ENCODE measurements at places on chromosomes 3 and 15.

DNA sequence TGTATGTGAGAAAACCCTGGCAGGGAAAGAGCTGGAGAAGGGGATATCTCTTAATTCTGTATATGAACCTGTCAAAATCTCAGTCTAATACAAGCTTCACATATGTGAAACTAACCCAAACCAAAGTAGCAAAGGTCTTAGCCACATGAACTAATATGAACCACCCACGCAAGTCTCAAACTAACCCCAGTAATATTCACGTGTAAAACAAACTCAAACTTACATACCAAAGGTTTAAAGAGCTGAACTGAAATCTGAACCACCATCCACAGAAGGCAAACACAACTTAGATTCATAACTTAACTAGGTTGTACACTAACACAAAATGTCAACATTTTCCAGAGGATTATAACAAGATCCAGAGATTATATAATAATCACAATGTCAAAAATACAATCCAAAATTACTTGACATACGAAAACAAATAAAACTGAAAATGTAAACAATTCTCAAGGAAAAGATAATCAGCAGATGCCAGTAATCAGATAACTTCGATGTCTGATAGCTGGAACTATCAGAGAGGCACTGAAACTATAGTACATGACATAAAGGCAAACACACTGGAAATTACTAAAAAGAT lies 64.1 kb downstream of the VPS13C start:
- DNase-seq, result no peak

GRCh38 chr3:121895121-121895520 lies 920 bp downstream of the SLC15A2 start:
- no peak for DNase-seq

GRCh38 chr15:65952391-65953053 lies 83.2 kb downstream of the RAB11A start:
- no peak for DNase-seq

DNA sequence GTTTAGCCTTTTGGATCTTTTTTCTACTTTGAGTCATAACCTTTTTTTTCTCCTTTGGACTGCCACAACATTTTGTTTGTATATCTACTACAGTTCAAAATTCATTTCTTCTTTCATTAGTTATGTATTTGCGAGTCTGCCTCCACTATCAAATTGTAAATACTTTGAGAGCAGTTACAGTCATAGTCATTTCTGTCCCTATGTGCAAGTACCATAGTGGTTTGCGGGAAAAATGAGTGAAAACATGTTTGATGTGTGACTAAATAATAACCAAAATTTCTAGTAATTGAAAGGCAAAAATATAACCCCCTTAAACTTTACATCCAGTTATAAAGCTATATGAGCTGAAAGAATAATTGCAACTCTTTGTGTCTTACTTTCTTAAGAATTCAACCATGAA lies 45.8 kb upstream of the CCDC50 start:
- DNase-seq, result no peak

DNA sequence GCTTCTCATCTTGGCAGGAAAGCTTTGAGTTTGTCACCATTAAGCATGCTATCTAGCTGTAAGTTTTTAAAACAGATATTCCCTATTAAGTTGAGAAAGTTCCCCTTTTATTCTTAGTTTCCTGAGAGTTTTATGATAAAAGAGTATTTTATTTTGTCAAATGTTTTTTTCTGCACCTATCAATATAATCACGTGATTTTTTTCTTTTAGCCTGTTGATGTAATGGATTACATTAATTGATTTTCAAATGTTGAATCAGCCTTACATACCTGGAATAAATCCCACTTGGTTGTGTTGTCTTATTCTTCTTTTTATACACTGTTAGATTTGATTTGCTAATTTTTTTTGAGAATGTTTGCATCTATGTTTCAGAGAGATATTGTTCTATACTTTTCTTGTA lies 179.5 kb downstream of the ZNF621 start:
- no peak for DNase-seq

DNA sequence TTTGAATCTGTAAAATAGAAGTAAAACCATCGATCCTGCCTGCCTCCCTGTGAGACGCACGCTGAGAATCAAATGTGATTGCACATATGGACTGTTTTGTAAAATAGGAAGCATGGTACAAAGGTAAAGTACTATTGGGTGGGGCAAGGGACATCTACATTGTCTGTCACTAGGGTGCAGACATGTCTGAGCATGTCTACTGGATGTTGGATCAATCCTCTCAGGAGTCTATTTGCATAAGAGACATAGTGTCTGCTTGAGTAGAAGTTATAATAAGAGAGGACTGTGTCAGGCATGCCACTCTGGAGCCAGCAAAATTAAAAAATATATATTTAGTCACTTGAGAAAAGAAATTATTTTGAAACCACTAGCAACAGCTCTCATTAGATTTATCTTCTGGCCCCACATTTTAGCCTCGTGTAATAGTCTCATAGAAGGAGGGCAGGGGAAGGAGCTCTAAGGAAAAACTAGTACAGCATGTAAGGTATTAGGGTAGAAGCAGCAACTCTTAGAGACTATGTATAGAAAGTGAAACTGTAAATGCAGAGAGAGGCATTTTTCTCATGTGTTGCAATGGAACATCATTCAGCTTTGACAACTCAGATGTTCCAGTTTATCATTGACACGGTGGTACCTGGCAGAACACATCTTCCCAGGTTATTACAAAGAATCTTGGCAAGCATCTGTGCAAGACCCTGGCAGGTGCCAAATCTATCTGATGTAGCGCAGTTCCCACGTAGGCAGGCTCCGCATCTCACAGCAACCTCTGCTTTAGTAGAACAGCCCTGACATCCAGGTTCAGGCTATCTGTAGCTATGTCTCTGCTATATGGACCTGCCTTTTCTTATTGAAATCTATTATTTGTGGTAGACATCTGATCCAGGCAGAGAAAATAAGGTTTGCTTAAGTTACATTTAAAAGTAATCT lies 85.2 kb upstream of the CHL1 start:
- no peak for DNase-seq

GRCh38 chr3:27078246-27078913 lies 290.8 kb downstream of the NEK10 start:
- no peak for DNase-seq

GRCh38 chr3:144384241-144384979 lies 412.8 kb downstream of the DIPK2A start:
- no peak for DNase-seq

- DNase-seq, result peak; percentile 6
These were observed 25.8 kb downstream of the CHRM5 start for GRCh38 chr15:33994005-33994615.

GRCh38 chr15:64865998-64866520 lies 24.3 kb downstream of the PLEKHO2 start:
- no peak for DNase-seq

- no peak for DNase-seq
These were observed 19.1 kb downstream of the TYRO3 start for GRCh38 chr15:41577863-41578735.

GRCh38 chr15:37425541-37425940 lies 325.2 kb upstream of the MEIS2 start:
- DNase-seq, result no peak

DNA sequence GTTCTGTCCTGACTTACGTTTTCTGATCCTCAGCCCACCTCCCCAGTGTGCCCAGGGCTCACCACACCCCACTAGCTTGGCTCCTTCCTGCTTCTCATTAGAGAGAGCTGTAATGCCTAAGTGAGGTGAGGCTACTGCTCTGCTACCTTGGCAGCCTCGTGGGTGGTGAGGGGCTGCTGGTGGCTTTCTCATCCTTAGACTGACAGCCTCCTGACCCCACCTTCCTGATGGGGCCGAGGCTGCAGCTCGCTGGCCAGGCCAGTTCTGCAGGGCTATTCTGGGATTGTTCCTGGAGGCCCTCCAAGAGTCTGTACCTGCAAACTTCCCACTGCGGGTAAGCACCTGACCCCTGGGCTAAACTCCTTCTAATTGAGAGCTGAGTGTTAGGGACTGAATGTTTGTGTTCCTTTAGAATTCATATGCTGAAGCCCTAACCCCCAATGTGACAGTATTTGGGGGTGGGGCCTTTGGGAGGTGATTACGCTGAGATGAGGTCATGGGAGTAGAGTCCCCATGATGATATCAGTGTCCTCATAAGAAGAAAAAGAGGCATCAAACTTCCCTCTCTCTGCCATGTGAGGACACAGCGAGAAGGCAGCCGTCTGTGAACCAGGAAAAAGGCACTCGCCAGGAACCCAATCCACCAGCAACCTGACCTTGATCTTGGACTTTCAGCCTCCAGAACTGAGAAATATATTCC lies 38.1 kb upstream of the IQSEC1 start:
- DNase-seq, result no peak

- no peak for DNase-seq
These were observed 46.7 kb downstream of the TMOD3 start for GRCh38 chr15:51876169-51876568.

DNA sequence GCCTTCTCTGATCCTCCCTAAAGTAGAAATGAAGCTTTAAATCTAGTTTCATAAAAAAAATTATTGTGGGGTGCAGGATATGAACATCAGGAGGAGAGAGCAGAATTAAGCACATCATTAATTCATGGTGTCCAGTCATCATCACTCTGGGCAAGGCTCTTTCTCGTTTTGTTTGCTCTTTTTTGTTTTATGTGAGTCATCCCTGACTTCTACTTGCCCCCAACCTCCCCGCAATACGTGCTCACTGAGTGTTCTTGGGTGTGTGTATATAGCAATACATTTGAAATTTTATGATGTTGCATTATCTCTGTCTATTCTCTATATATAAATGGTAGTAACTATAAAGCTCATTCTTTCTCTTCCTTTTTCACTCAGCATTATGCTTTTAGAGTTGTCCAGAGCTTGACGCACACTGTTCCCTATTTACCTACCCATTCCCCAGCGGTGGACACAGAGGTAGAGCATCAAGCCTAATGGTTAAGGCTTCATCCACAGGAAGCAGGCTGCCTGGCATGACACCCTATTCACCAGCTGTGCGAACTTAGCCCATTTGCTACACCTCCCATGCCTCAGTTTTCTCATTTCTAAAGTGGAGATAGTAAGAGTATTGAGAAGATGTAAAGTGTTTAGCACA lies 72.3 kb downstream of the CD200R1L start:
- DNase-seq, result no peak

Data from stimulated activated CD4-positive, alpha-beta T cell treated with anti-CD3 and anti-CD28 coated beads, Interleukin-15, amount 100 ng/mL, for 24 hours (primary cell).